ENCODE measurements at places on chromosomes 11 and 22.

DNA sequence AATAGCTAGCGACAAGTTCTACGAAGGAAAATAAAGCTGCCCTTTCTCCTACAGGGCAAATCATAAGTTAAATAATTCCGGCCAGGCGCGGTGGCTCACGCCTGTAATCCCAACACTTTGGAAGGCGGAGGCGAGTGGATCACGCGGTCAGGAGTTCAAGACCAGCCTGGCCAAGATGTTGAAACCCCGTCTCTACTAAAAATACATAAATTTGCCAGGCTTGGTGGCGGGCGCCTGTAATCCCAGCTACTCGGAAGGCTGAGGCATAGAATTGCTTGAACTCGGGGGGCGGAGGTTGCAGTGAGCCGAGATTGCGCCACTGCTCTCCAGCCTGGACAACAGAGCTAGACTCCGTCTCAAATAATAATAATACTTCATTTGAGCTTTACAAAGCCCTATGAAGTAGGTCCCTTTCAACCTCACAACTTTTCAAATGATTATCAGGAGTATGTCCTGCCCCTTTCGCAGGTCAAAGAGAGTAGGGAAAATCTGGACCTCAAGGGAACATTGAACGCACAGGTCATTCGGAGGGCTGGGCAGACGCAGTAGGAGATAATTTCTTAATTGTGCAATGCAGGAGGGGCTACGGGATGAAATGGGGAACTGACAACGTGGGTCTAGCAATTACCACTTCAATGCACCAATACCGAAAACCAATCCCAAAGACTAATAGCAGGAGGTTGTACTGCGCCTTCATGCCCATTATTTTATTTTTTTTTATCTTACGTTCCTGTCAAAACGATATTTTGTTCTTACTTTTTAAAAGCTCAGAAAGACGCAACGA, 590 bp downstream of the COMMD9 start:
- no peak for DNase-seq

GRCh38 chr11:93935826-93936225, 85.3 kb upstream of the HEPHL1 start:
- no peak for DNase-seq

DNA sequence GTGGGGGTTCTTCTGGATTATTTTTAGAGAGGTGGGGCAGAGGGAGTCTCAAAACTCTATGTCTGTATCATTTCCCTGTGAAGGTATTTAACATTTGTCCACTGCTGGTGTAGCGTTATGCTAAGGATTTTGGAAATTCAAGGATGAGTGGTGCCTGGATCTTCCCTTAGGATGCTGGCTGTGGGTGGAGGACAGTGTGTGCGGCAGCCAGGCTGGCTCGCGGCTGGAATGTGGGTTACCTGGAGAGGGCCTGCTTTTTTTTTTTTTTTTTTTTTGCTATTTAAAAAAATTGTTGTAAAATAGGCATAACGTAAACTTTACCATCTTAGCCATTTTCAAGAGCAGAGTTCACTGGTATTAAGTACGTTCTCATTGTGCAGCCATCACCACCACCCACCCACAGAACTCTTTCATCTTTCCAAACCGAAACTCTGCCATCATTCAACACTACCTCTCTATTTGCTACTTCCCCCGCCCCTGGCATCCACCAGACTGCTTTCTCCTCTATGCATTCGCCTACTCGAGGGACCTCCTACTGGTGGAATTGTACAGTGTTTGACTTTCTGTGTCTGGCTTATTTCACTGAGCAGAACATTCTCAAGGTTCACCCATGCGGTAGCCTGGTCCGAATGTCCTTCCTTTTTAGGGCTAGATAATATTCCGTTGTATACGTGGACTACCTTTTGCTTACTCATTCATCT, 67.1 kb downstream of the PARVB start:
- no peak for DNase-seq

DNA sequence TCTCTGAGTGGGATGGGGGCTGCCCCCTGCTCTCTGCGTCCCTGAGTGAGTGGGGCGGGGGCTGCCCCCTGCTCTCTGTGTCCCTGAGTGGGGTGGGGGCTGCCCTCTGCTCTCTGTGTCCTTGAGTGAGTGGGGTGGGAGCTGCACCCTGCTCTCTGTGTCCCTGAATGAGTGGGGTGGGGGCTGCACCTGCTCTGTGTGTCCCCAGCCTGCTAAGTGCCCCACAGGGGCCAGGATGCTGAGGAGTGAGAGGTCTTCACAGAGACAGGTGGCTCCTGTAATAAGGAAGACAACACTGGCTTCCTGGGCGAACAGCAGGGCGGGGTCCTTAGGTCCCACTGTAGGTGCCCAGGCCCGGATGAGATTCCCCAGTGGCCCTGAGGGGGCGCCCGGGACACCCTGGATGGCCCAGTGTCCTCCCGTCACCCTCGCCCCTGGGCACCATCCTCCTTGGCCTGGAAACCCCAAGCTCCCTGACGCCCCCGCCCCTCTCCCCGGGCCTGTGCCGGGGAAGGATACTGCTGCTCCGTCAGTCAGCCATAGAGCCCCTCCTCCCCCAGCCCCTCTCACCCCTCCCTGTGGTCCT, 3.8 kb upstream of the CCDC188 start:
- DNase-seq: no peak

GRCh38 chr11:114015117-114015516, 40.2 kb downstream of the HTR3A start:
- DNase-seq: no peak

DNA sequence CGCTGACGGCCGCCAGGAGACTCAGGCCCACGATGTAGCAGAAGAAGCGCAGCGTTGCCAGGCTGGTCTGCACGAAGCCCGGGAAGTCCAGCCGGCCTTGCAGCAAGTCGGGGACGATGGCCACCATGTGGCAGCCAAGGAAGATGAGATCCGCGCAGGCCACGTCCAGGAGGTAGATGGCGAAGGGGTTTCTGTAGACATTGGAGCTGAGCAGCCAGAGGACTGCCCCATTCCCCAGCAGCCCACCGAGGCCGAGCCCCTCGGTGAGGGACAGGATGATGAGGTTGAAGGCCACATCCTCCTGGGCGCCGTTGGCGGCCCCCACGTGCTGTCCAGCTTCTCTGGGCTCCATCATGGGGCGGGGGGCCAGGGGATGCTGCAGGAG, 3.8 kb downstream of the MRGPRE start:
- no peak for DNase-seq

DNA sequence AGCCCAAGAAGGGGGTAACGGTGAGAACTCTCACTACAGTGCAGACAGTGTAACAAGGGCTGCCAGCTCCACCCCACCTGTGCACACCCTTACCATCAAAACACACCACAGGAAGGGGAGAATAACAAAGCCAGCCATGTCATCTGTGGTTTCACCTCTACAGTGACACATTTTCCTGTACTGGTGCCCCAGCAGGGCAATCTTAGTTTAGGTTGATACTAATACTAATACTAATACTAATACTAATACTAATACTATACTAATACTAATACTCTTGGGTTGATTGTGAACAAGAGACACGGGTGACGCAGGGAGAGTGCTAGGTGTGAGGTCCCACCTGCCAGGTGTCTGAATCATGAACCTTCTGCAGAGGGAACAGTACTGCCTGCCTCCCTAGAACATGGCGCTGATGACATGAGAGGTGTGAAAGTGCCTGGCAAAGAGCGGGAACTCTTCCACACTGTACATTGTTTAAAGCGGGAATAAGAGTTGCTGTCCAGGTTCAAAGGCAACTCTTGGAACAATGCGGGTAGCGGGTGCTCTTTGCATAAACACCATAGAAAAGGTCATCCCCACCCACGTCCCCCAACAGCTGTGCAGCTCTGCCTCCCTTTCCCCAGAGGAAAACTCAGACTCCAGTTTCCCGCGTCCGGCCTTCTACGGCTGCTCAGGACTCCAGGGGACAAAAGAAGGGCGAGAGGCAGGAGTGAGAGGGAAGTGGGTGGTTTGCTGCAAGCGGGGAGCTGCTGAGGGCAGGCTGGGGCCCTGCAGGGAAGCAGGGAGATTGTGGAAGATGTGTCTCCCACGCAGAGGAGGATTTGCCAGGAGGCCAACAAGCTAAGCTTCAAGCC, 25.0 kb upstream of the TMPRSS4 start:
- peak; percentile 63 for DNase-seq

DNA sequence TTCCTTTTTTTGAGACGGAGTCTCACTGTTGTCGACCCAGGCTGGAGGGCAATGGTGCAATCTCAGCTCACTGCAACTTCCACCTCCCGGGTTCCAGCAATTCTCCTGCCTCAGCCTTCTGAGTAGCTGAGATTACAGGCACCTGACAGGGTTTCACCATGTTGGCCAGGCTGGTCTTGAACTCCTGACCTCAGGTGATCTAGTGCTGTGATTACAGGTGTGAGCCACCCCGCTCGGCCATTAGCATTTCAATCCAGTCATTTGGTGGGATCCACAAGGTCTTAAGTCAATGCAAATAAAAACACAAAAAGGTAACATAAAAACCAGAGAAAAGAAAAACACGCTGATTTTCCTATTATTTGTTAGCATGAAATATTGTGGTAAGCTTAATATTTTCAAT, 1227.2 kb upstream of the TENM4 start:
- no peak for DNase-seq

DNA sequence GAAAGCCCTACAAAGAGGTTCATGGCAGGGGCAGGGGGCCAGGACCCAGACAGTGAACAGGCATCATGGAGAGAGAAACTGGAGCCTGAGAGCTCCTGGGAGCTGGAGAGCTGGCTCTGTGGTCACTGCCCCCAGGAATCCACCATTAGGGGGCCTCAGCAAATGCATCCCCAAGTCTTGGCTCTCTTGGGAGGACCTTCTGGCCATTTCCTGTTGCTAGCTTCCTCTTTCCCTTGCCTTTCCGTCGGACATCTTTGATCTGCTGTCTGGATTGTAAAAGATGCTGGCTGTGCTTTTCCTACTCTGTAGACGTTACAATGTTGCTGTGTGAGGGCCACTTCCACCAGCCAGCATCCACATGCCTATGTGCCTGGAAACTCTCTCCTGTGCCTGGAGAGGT, 7.1 kb upstream of the CRYBB2 start:
- DNase-seq: no peak

GRCh38 chr11:14500181-14500651, 605 bp upstream of the COPB1 start:
- peak; percentile 45 for DNase-seq

GRCh38 chr11:59380263-59381059, 21.8 kb downstream of the OR5AN1 start:
- no peak for DNase-seq

GRCh38 chr11:71240865-71241691, 11.3 kb downstream of the SHANK2 start:
- no peak for DNase-seq

- no peak for DNase-seq
Observed at GRCh38 chr22:47965896-47966295, 1203.4 kb downstream of the TBC1D22A start.

- no peak for DNase-seq
Observed at GRCh38 chr11:22734628-22735345, 68.4 kb downstream of the GAS2 start.

GRCh38 chr11:111846063-111846462, 25.3 kb downstream of the ALG9 start:
- no peak for DNase-seq

GRCh38 chr11:123692961-123693360, 38.5 kb upstream of the SCN3B start:
- no peak for DNase-seq

- no peak for DNase-seq
Observed at GRCh38 chr22:22410121-22410520, 98.4 kb downstream of the ZNF280B start.

DNA sequence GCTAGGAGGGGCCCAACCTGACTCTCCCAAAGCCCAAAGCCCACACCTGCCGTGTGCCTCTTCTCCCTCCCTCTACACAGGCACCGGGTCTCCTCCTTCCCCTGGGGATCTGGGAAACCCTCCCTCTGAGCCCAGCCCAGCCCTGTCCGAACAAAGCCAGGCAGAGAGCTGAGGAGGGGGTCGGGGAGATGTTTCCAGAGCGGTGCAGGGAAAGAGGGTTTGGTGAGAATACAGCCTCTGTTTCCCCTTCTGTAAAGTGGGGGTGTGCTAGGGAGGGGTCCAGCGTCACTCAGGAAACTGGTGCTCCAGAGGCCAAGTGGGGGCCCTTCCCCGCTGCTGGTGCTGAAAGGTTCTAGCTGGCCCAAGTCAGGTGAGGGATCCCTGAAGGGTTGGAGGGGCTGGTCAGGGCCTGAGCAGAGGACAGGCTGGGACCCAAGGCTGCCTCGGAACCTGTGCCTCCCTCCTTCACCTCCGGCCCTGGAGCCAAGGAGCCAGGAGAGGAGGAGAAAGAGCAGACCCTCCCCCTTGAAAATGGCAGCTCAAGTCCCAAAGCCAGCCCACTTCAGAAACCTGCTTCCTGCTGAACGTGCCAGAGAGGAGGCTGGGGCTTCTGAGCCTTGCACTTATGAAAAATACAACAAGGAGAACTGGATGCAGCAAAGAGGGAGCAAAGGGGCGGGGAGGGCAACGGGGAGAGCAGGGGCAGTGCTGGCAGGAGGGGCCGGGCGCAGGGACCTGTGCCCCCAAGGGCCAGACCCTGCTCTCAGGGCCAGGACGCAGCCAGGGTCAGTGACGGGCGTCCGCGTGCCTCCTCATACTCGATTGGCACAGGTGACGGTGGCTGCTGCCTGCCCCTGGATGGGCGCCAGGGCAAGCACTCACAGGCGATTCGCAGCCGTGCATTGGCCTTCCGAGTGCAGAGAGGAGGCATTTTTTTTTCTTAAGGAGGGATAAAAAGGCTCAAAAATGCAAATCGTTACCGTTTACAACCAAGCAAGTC, 43.2 kb downstream of the MACROD1 start:
- no peak for DNase-seq

- no peak for DNase-seq
Observed at GRCh38 chr11:40202589-40203270, 1256.7 kb downstream of the LRRC4C start.

DNA sequence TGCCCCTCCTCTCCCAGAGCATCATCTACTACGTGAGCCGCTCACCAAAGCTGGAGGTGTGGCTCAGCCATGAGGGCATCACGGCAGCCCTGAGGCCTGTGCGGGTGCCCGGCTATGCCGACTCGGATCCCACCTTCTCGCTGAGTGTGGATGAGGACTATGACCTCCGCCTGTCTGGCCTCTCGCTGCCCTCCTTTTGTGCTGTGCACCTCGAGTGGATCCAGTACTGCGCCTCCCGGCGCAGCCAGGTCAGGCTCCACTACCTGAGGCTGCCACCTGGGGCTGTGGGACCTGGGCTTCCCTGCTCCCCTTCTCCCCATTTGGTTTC, 3.8 kb upstream of the SIPA1 start:
- DNase-seq: no peak

DNA sequence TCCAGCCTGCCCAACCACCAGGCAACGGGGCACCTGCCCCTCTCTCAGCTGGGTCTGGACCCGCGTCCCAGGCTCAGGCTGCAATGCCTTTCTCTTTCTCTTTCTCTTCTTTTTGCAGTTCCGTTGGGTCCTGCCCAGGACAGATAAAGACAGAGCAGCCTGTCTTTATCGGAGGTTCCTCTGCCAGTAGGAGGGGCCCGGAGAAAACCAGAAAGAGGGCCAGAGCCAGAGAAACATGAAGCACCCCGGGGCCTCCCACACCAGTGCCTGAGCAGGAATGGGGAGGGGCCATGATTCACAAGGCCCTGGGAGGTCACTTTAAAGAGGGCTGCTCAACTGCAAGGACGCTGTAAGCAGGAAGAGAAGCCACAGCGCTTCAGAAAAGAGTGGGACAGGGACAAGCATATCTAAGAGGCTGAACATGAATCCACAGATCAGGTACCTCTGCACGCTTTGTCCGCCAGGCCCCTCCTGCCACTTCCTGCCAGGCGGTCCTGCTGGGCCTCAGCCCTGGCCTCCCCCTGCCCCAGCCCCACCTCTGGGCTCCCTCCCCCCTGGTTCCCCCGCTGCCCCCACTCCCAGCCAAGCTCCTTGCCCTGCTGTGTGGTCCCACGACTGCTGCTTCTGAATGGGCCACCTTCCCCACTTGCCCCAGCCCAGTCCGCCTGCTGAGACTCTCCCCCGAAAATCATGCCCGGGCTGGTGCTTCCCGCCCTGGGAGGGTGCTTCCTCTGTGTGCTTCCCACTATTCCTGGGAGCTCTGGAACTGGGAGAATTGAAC, at the start of gene APOBEC3C:
APOBEC3C (plus strand) TSS at position 316 of the 781 bp plus-strand sequence; CDS start at position 422, 106 bp downstream.
- DNase-seq: peak; percentile 76

Data from activated CD8-positive, alpha-beta memory T cell treated with anti-CD3 and anti-CD28 coated beads, Interleukin-2, amount 50 U/mL, for 4 hours (primary cell).